DND-41 (cell line): ENCODE measurements at places on chromosomes 11 and 22.

DNA sequence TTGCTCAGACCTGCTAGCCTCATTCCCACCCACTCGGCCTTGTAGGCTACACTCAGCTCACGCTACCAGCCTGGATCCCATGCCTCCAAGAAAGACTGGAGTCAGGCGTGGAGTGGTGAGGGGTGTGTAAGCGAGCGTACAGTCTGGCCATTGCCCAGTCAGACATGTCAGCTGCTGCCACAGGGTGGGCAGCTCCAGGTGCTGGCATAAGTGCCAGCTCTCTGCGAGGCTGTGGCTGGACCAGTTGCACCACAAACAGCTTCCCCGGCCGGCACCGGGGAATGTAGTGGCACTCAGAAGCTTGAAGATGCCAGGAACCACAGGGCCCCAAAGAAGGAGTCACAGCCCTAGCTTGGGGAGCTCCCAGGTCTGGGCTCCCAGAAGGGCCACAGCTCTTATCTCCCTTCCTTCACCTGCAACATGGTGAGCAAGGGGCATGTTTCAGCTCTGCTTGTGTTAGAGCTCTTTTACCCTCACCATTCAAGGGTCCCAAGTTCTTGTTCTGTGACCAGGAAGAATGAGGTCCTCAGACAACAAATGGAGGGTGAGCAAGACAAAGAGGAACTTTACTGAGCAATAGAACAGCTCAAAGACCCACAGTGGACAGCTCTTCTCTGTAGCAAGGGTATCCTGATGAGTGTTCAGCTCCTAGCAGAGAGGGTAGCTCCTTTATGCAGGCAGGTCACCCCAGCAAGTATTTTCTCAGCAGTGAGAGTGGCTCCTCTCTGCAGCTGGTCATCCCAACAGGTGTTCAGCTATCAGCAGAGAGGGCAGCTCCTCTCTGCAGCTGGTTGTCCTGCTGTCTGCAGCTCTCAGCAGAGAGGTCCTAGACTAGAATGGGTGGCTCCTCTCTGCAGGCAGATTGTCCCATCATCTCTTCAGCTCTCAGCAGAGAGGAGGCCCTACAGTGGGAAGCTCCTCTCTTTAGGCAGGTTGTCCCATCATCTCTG lies 6.0 kb downstream of the SBF2 start:
- no peak for DNase-seq

- no peak for DNase-seq
Measured at GRCh38 chr11:36403661-36404060, 106.4 kb downstream of the TRAF6 start.

DNA sequence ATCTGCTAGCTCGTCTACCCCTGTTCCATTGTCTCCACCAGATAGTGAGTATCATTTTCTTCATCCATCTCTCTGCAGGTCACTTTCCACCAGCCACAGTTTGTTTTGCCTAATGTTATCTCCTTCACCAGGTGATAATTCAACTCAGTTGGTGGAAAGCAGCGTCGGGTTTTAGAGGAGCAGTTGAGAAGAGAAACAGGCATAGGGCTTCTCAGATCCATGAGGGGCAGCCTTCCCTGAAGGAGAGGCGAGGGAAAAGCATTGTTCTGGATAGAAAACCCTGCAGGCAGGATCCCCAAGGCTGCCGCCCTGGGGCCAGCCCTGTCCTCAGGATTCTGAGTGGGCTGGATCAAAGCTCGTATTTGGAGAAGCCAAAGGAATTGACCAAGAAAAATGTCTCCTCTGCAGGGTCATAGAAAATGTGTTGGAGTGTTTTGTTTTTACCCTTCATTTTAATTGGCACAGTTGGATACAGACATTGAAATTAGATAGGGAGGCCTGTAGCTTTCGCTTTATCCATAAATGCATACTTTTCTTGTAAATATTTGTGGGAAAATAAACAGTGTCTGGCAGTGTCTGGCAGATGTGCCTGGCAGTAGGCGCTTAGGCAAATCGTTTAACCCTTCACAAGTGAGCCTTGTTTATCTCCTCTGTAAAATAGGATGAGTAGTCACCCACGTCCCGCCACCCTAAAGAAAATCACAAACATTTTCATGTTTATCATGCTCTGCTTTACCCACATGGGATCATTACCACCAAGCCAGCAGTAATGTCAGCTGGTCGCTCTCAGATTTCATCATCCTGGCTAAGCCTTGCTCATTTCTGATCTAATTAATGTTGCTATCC lies 73.4 kb upstream of the TTC12 start:
- no peak for DNase-seq

- no peak for DNase-seq
Measured at GRCh38 chr11:117717485-117718314, 79.3 kb downstream of the DSCAML1 start.
